ENCODE measurements at places on chromosomes 6 and 20. TPM values are rescaled to one million over a fixed set of nuclear protein-coding genes. Genes with fewer than 3 reads are reported as not detected.

DNA sequence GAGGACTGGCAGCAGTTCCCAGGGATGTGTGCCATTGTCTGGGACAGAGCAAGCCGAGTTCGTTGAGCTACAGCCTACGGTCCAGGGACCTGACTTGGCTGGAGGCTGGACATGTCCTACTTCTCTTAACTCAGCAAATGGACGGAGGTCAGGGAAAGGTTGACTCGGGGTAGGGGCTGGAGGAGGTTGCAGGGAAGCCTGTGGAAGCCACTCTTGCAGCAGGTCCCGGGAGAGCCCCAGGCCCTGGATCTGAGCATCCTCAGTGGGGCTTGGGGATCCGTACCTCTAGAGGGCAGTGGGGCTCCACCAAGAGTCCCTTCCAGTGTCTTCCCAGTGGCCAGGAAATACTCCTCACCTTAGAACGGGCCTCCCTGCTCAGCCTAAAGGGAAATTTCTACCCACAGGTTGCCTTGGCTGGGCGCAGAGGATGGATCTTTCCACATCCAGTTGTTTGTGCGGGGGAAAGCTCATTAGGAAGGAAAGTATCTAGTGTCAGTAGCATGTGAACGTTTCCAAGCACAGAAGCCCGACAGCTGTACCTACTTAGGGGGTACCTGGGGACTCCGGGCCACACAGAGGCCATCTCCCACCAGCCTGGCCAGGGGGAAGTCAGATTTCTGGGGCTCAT lies 170.2 kb downstream of the NFATC2 start:
- peak; percentile 89 for DNase-seq

- no peak for DNase-seq
Measured at GRCh38 chr6:139457476-139457875, 83.0 kb upstream of the CITED2 start.

DNA sequence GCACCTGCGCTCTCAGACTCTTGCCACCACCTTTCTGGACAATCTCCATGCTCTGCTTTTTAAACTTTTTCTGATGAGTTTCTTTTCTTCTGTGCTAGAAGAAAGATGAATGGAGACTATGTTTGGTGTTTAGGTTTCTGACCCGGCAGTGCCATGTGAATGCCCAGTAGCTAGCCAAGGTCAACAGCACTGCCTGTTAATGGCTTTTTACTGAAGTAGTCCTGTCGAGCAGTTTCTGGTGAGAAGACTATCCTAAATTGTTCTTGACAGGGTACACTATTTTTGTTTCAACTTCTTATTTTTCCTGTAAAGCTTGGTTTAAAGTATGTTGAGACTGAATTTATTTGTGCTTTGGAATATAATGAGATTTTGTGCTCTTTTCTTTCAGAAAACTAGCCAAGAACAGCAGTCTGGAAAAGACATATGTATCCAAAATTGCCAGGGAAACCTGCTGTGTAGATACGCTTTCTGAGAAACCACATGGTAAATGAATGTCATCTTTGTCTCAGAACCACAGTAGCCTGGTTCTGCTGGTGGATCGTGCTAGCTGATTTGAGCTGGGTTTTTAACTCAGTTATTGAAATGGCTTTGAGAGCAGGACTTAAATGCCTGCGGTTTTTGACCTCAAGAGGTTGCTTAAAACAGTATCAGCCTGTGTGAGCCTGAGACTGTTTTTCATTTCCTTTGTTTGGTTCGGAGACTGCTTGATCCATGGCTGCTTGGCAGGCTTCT lies 48.1 kb downstream of the KCNS1 start:
- DNase-seq, result peak; percentile 26

DNA sequence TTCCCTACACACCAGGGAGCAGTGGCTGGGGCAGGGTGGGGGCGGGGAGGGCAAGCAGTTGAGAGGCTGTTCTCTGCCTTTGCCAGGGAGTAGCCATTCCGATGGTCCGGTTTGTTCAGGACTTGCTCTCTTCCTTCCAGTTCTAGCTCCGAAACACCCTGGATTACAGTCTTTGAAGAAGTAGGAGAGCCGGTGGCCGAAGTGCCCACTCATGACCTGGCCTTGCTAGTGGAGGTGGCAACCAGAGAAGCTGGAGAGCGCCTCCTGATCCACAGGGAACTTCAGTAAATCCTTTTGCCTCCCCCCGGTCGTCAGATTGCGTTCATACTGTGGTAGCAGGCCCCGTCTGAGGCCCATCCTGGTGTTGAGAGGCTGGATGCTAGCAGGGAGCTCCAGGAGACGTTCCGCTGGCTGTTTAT lies 92.8 kb downstream of the ARID1B start:
- DNase-seq, result no peak

GRCh38 chr6:43753570-43754183 lies 16.3 kb upstream of the VEGFA start:
- DNase-seq, result no peak

GRCh38 chr6:170485159-170485558 lies 67.9 kb downstream of the PSMB1 start:
- DNase-seq, result no peak

DNA sequence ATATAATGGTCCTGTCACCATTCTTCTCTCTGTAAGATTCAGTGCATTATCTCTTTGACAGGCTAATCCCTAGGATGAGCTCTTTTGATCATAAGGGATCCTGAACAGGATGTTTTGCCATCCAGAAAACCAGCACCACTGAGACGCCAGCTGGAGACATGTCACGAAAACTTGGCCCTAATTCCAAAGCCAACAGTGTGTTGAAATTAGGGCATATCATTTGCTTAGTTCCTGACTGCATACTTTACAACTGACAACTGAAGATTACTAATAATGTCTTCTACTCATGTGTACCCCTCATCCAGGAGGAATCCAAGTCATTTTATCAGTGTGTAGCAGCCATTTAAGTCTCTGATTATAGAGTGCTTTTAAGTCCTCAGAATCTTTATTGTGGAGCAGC lies 243.6 kb downstream of the KCNQ5 start:
- DNase-seq, result peak; percentile 29

- no peak for DNase-seq
Measured at GRCh38 chr6:52352239-52353018, 9.5 kb upstream of the PAQR8 start.

DNA sequence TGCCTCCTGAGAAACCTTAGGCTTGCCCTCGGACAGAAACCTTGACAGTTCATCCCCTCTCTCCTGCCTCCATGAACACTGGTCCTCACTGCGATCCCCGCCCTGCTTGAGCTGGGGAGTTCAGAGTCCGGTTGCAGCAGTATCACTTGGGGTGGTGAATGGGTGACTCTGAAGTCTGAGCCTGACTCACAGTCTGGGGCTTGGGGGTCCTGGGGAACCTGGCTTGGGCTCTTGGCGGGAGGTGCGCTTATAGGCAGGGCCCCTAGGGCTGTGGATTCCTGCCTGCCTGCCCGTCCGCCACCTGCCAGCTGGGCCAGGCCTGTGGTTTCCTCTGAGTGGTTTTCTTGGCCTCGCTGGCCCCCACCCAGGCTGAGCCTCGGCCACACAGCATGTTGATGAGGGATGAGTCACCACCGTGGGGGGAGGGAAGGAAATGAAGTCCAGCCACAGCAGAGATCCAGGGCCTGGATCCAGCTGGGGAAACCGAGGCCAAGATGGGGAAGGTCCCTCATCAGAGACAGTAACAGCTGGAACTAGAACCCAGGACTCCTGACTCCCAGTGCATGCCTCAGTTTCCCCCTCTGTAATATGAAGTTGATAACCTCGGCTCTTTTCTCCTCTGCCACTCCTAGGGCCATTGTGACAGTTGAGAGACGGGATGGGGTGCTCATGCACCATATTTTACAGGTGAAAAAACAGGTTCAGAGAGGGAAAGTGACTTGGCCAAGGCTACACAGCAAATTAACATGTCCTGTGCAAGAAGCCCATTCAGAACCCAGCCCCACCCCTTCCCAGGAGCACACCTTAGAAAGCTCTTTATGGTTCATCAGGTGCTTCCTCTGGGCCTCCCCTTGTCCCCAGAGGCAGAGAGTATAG lies 9.2 kb downstream of the FOXS1 start:
- DNase-seq, result peak; percentile 84

DNA sequence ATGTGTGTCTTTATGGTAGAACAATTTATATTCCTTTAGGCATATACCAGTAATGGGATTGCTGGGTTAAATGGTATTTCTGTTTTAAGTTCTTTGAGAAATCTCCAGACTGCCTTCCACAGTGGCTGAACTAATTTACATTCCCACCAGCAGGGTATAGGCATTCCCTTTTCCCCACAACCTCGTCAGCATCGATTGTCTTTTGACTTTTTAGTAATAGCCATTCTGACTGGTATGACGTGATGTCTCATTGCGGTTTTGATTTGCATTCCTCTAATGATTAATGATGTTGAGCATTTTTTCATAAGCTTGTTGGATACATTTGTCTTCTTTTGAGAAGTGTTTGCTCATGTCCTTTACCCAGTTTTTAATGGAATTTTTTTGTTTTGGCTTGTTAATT lies 5.3 kb upstream of the TASP1 start:
- DNase-seq, result no peak

- DNase-seq, result no peak
Measured at GRCh38 chr20:56788041-56788670, 159.1 kb downstream of the TFAP2C start.

GRCh38 chr6:70903665-70904452 lies 53.0 kb downstream of the B3GAT2 start:
- no peak for DNase-seq

DNA sequence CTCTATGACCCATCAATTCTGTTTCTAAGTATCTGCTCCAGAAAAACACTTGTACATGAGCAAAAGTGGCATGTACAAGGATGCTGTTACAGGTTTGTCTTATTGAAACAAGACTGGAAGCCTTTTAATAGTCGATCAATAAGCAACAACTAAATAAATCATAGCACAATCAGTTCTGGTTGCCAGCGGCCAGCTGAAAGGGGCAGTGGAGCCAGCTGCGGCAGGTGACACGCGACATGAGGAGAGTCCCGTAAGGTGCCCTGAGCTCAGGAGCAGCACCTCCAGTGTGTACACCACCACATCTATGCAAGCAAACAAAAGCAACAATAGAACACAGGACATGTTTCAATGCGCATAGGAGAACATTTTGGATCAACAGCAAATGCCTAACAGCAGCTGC lies 20.7 kb upstream of the NNAT start:
- DNase-seq, result no peak

GRCh38 chr6:68339488-68340131 lies 295.5 kb upstream of the ADGRB3 start:
- no peak for DNase-seq

DNA sequence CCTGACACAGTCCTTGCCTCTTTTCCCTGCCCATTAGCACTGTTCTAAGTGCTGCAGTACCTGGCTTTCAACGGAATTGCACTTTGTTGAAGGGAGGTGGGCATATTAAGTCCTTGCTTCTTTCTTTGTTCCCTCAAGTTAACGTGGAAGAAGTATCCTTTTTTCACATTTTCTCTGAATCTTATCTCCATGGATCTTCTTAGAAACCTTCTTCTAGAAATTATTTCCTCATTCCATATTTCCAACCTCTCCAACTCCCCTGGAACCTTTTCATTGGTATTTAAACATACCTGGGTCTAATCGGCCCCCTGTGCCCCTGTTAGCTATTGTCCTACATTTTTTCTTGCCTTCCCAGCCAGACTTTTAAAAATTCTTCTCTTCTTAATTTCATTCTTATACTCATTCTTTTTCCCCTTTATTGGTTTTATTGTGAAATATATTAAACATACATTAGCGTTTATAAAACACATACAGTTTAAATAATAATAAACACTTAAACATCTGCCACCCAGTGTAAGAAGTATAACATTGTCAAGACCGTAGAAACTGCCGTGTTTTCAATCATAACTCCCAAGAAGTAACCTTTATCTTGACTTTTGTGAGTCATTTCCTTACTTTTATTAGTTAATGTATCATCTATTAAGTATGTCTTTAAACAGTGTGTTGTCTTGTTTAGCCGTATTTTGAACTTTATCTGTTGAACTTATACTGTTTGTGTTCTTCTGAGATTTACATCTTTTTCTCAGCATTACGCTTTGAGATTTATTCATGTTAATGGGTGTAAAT lies 118.2 kb downstream of the CDKAL1 start:
- no peak for DNase-seq

- no peak for DNase-seq
Measured at GRCh38 chr6:84633771-84634170, 130.6 kb downstream of the TBX18 start.

- no peak for DNase-seq
Measured at GRCh38 chr20:14729390-14729789, 392.0 kb upstream of the FLRT3 start.

GRCh38 chr6:13624871-13625288 lies 9.7 kb downstream of the NOL7 start:
- peak; percentile 8 for DNase-seq

DNA sequence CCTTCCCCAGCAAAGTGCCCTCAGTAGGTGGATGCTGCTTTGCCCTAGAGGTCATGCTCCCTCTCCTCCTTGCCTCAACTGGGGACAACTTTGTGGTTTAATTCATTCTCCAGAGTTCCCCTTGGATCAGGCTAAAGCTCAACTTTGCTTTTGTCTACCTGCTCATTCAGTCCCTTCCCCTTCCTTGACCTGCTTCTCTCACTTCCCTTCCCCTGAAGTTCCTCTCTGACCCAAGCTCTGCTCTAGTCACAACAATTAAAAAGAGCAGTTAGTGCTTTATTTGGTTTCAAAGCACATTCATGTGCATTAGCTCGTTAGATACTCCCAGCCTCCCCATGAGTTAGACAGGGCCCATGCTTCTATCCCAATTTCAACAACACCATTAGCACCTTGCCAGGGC lies 71.3 kb downstream of the DZANK1 start:
- no peak for DNase-seq

DNA sequence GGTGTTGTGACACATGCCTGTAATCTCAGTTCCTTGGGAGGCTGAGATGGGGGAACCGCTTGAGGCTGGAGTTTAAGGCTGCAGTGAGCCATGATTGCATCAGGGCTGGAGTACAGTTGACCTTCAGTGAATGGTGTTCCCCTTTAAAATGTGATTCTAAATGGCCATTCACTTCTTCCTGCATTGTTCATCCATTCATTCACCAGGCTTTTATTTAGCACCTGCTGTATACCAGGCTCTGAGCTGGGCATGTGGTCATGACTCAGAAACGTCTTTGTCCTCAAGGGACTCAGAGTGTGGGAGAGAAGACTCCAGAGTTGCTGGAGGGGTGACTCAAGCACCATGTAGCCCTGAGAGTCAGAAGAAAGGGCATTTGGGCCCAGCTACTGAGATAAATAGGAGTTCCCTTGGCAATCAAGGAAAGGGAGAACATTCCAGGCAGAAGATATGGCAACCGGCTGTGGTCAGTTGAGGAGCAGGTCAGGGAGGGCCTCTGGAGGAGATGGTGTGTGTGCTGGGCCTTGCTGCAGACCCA lies 101.1 kb downstream of the DLGAP4 start:
- DNase-seq, result no peak

Gene CCN5
- total RNA-seq, result not detected

Gene MAS1
- total RNA-seq, result 0.09 TPM

Gene HLA-DQA1
- total RNA-seq, result not detected

Gene RSPO4
- 0.27 TPM for total RNA-seq

Gene MTHFD1L
- 15.1 TPM for total RNA-seq

Gene SMIM28
- total RNA-seq, result not detected

Gene CABLES2
- 5.4 TPM for total RNA-seq

Gene PKIB
- 3.3 TPM for total RNA-seq

Gene TMEM217
- total RNA-seq, result 1.00 TPM

Gene OTOR
- total RNA-seq, result not detected

Gene ZNF391
- total RNA-seq, result 6.6 TPM

Gene WFDC10B
- total RNA-seq, result not detected

Gene EPB41L1
- total RNA-seq, result 68.0 TPM

Gene BHLHE23
- not detected for total RNA-seq

Gene ERGIC3
- 136 TPM for total RNA-seq

Gene RNF114
- total RNA-seq, result 49.5 TPM

Gene DYNLT2
- total RNA-seq, result 2.9 TPM

Gene DNAJC5
- total RNA-seq, result 53.4 TPM
